Left forelimb (tissue), 1 donor: ENCODE measurements at places on chromosomes 4 and X.

DNA sequence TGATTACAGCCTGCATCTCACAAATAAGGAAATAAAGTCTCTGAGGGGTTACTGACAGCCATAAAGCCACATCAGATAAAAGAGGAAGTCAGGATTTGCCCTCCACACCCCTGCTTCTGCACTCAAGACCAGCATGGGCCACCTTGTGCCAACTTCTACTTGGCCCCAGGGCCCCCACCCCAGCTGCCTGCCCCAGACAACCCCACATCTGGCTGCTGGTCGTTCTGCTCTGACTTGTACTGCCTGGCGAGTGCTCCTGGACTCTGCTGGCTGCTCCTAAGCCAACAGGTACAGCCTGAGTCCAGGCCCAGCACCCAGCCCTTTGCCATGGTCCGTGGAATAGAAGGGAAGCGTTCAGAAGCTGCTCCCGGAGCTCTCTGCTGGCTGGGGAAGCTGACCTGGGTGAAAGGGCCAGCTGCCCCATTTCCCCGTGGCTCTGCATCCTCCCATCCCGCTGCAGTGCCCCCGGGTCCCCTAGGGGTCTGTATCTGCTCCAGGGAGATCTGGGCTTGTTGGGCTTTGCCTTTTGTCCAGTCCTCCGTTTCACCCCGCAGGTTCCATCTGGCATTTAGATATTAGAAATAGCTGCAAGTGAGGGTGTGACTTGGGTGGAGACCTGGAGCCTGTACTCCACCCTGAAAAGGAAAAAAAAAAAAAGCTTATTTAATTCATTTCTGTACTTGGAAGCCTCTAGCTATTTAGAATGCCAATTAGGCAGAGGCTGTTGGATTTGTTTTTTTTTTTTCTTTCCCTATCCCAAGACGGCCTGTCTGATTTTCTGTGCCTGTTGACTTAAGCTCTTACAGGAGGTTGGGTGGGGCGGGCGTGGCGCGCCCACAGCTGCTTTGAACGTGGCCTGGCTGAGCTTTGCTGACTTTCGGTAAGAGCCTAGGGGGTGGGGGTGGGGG, 194.7 kb downstream of the PTTG2 start:
- no peak for DNase-seq

- no peak for DNase-seq
Measured at GRCh38 chr4:15158406-15159091, 156.3 kb downstream of the CPEB2 start.

GRCh38 chr4:23161787-23162186, 469.1 kb downstream of the GBA3 start:
- no peak for DNase-seq

GRCh38 chrX:24790166-24790565, 96.4 kb downstream of the POLA1 start:
- no peak for DNase-seq
